Activated T-cell treated with anti-CD3 and anti-CD28 coated beads, Interleukin-2, amount 50 U/mL, for 24 hours (primary cell): ENCODE measurements at places on chromosomes 4 and X.

DNA sequence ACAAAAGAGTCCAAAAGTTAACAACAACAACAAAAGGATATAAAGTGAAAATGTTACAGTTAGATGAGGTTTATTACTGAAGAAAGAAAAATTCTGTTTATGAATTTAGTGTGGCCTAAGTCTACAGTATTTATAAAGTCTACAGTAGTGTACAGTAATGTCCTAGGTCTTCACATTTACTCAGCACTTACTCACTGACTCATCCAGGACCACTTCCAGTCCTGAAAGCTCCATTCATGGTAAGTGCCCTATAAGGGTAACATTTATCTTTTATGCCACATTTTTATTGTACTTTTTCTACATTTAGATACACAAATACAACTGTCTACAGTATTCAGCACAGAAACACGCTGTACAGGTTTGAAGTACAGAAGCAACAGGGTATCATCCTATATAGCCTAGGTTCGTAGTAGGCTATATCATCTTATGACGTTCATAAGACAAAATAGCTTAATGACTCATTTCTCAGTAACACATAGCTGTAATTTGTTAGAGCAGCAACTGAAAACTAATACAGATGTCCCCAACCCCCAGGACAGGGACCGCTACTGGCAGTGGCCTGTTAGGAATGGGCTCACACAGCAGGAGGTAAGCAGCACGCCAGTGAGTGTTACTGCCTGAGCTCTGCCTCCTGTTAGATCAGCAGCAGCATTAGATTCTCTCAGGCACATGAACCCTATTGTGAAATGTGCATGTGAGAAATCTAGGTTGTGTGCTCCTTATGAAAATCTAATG, 61.3 kb downstream of the CENPC start:
- no peak for DNase-seq

DNA sequence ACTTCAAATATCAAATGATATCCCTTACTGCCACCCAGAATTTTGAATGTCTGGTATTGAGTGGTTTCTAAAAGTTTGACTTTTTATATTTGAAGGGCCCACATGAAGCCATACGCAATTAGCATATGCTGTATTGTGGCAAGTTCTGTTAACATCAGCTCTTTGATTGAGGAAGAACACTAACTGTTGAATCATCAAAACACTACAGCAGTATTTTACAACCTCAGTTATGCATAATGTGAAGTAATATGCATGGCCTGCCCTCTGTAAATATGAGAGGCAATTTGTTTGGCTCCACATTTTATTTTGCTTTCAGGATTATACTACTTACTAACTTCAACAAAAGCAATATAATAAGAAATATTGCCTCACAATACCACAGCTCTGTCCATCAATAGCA, 62.2 kb upstream of the DMD start:
- no peak for DNase-seq

DNA sequence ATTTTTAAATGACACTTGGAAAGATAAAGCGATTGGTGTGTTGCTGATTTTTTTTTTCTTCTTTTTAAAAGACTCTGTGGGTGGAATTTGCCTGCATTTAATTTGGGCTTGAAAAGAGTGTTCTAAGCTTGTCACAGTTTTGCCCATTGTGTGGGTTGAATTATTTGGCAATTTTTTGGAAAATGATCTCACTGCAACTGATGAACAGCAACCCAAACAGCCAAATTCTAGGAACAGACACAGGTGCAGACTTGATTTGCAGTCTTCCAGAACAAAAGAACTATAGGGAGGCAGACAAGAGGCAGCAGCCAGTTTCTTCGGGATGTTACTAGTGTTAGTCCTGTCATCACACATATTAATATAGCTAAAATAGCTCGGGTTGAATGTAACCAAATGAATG, 40.5 kb downstream of the CASP6 start:
- DNase-seq, result no peak

DNA sequence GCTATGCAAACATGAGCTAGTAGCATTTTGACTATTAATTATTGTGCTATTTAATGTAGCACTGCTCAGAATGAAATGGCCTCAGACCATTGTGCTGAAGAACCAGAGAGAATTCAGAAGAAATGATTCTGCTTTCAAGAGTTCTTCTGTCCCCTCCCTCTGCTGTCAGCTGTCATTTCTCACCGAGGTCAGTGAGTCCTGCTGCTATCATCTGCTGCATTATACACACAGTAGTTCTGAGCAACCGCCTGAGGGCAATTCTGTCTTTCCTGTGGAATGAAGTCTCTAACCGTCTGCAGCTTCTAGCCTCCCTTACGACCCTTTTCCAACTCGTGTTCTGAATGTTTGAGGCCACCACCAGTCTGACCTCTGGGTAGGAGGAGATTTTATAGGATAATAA, 249.4 kb downstream of the HNRNPD start:
- no peak for DNase-seq

- DNase-seq, result no peak
These were observed 30.3 kb downstream of the STPG2 start for GRCh38 chr4:98113012-98113411.

- no peak for DNase-seq
These were observed 128.1 kb upstream of the NDP start for GRCh38 chrX:44101281-44101680.

GRCh38 chrX:39941332-39941920, 156.3 kb downstream of the BCOR start:
- no peak for DNase-seq

DNA sequence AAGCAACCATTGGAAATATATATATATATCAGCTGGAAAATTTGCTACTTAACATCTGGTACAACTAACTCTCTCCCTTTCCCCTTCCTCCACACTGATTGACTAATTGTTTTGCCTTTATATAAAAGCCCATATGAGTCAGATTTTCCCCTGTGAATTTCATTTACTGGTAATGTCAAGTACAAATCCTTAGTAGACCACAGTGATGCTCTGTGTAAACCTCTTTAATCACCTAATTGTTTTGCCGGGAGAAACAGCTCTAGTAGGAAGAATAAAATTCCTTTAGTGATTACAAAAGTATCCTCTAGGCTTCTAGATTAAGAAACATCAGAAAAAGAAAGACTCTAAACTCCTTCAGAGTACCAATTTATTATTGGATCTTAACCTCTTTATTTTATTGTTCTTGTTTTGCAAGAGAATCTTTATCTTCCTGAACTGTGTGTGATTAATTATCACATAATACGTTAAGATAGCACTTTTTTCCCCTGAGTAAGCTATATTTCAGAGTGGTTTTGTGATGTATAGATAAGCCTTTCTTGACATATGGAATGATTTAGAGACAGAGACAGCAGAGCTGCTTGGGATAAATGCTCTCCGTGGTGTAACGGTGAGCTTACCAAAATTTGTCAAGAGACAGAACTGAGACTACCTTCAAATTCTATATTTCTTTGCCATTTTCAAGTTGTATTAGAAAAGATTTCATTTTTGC, 1606.4 kb upstream of the TENM3 start:
- no peak for DNase-seq

- DNase-seq, result no peak
These were observed 90.7 kb downstream of the CDS1 start for GRCh38 chr4:84673475-84674240.

DNA sequence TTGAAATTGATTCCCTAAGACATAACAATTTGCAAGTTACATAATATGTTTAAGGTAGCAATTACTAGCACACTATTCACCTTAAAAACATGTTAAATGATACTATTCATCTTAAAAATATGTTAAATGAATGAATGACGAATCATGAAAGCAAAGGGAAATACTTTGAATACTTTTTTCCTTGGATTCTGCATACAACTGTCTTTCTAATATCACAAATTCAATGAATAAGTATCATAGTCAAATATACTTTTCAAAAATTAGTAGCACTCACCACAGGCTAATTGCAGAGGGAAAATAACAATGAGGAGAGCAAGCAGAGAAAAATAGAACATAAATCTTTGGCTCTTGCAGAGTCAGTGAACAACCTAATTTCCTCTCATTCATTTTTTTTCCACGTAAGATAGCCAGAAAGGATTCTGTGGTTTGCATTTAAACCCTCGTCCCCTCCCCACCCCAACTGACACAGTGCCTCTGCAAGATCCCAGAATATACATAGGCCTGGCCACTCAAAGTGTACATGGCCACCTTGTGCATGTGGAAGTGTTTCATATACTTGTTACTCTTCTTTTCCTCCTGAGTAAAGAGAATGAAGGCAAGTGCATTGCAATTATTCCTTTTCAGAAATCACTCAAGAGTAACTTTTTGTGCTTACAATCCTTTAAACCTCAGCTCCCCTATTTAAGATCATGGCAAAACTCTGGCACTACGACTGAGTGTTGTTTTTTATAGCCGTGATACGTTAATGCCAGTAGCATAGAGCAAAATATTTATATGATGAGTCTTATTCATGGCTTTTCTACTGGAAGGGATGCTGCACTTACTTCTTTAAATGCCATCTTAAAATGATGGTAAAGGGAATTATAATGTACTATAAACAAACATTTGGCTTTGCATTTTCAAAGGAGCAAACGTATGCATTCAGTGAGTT, 236.4 kb downstream of the PDGFC start:
- DNase-seq, result no peak

DNA sequence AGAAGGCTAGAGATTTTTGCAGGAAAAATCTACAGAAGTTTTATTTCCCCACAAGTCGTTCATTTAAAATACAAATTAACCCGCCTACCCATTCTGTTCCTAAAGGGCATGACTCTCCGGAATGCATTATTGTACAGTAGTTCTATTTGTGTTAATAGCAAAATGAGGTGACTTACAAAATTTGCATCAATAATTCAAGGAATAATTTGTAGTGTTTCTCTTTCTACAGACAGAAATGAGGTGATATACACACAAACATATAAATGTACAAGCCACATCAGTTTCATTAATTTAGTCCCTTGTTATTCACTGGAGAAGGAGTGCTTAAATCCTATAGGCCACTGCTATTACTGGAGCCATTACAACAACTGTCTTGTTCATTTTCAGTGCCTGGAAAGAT, 501.3 kb upstream of the DIAPH2 start:
- no peak for DNase-seq

GRCh38 chr4:159881158-159881557, 778.3 kb downstream of the RAPGEF2 start:
- DNase-seq, result no peak

- no peak for DNase-seq
These were observed 148.7 kb upstream of the KIT start for GRCh38 chr4:54509057-54509456.

- no peak for DNase-seq
These were observed 119.8 kb upstream of the TEX13D start for GRCh38 chrX:124212622-124213021.

- no peak for DNase-seq
These were observed 22.0 kb downstream of the FAM133A start for GRCh38 chrX:93695981-93696380.

GRCh38 chr4:7423801-7424552, 10.8 kb downstream of the PSAPL1 start:
- peak; percentile 18 for DNase-seq

DNA sequence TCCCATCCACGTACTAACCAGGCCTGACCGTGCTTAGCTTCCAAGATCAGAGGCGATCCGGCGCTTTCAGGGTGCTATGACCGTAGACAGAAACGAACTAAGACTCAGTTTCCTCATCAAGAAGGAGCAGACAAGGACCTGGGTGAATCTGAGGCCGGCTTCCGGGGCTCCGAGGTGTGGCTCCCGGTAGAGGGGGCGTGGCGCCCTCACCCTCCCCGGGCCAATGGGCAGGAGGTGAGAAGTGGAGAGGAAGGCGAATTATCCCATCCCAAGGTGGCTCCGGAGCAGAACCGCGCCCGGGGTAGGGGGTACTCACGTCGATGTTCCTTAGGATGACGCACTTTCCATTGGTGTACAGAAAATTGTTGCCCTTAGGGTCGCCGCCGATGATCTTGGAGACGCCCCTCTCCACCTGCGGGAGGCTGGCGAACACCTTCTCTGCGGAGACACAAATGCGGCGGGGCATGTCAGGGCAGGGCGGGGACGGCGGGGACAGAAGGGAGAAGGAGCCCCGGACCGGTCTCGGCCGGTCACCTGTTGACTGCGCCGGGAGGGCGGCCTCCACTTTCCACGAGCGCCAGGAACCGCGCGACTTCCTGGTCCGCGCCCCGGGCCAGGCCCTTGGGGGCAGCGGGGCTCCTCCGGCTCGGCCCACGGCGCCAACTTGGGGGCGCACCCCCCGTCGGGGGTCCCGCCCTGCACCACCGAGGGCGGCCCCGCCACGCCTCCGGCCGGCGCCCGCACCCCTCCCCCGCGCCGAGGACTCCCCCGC, 616 bp downstream of the WDR1 start:
- peak; percentile 81 for DNase-seq

GRCh38 chr4:7637139-7637538, 202.4 kb upstream of the PSAPL1 start:
- DNase-seq, result no peak

GRCh38 chr4:41281038-41281634, 24.4 kb downstream of the UCHL1 start:
- no peak for DNase-seq

GRCh38 chr4:133190098-133190497, 41.0 kb downstream of the PCDH10 start:
- DNase-seq, result no peak

DNA sequence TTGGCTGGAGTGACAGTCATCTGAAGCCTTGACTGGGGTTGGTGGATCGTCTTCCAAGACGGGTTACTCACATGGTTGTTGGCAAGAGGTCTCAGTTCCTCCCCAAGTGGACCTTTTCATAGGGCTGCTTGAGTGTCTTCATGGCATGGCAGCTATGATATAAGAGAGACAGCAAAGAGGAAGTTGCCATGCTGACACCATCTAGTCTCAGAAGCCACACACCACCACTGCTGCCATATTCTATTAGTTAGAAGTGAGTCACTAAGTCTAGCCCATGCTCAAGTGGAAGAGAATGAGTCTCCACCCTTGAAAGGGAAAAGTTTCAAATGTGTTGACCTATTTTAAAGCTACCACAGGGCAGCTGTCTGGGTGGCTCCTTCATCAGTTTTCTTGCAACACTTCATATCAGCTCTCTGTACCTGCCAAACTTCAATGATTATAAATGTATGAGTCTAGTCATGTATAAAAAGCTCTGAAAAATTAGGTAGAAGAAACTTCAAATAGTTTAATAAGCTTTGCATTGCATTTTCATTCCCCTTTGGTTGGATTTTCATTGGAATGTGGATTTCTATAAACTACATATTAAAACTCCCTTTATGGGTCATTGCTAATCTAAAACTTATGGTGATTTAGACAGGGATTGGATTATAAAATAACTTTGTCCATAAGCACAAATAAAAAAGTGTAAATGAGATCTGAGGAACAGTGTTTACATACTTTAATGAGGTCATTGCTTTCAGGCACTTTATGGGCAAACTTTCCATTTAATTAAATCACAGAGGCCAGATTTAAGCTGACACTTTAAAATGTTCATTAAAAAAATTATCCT, 68.0 kb upstream of the ATXN3L start:
- no peak for DNase-seq

DNA sequence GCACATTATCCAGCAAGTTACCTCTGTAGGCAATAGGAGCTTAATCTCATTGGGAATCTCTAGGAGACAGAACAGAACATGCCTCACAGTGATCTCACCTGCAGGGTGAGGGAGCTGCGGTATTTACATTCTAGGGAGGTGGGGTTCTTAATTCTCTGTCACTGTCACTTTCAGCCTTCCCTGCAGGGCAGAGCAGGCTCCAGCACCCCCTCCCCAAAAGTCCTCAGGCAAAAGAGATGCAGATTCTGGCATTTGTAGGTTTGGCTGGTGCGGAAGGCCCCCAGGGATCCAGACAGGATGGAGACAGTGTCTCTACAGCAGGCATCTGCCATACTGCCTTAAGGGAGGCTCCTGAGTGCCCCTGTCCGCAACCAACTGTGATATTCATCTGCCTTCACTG, 166.4 kb upstream of the ATP6AP2 start:
- DNase-seq, result no peak

GRCh38 chr4:149830823-149831222, 15.2 kb upstream of the IQCM start:
- DNase-seq, result no peak
